ENCODE measurements at places on chromosomes 3 and 15. TPM values are rescaled to one million over a fixed set of nuclear protein-coding genes. Genes with fewer than 3 reads are reported as not detected.

TIMP4 gene
- 0.19 TPM for total RNA-seq

DNA sequence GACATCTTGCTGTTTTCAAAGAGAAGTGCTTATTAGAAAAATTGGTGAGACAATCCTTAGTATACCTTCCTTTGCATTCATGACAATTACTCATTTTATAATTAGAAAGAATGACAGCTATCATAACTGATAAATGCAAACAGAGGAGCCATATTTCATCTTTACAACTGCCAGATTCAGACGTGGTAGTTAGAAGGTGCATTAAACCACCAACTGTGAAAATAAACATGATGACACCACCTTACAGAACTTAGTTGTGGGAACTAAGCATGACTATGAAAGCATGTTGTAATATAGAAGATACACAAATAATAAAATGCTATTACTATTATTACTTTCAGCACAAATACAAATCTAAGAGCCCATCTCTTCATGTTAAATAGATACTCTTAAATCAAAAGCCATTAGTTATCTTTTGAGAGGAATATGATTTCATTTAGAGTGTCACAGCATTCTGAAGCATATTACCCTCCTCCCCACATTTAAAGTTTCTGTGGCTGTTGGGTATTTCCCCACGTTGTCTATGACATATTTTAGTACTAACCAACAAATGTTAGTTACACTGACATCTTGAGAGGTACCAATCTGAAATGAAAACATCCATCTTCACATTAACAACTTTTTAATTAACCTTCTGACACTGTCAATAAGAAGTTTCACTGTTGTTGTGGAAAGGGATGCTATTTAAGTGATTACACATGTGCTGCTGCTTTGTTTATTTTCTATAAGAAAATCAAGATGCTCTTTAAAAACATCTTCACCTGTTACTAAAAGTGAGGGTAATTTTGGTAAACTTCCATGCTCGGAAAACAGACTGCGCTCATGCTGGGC, 163.8 kb downstream of the LSAMP start:
- no peak overlapping the region for H3K27ac ChIP-seq
- no peaks in the 10 kb centered on the region for H3K36me3 ChIP-seq
- H3K4me1 ChIP-seq: no peaks in the 10 kb centered on the region

RNF111 gene
- 32.9 TPM for total RNA-seq

- H3K36me3 ChIP-seq: no peaks in the 10 kb centered on the region
- no peak overlapping the region for H3K27ac ChIP-seq
- H3K4me3 ChIP-seq: no peak overlapping the region
- H3K4me1 ChIP-seq: no peaks in the 10 kb centered on the region
- H3K27me3 ChIP-seq: peaks cover 21% of the 10 kb centered on the region
- DNase-seq: no peak
Observed at GRCh38 chr3:98612996-98613517, 19.6 kb upstream of the CPOX start.

GRIP2 gene
- not detected for total RNA-seq

- H3K27me3 ChIP-seq: no peaks in the 10 kb centered on the region
- peak overlapping the region; percentile 92 for H3K4me3 ChIP-seq
- peaks cover 48% of the 10 kb centered on the region for H3K36me3 ChIP-seq
- peaks cover 63% of the 10 kb centered on the region for H3K4me1 ChIP-seq
- H3K27ac ChIP-seq: peak overlapping the region; percentile 98
Observed at GRCh38 chr15:63191895-63192618, 2.7 kb downstream of the RAB8B start.

- H3K27ac ChIP-seq: peak overlapping the region; percentile 34
- no peak overlapping the region for H3K4me3 ChIP-seq
- no peak for DNase-seq
- H3K27me3 ChIP-seq: peaks cover 6% of the 10 kb centered on the region
- no peaks in the 10 kb centered on the region for H3K36me3 ChIP-seq
Observed at GRCh38 chr15:52252781-52253180, 42.8 kb downstream of the MYO5C start.

- DNase-seq: peak; percentile 89
- no peaks in the 10 kb centered on the region for H3K27me3 ChIP-seq
- H3K27ac ChIP-seq: peak overlapping the region; percentile 86
- peaks cover 43% of the 10 kb centered on the region for H3K4me1 ChIP-seq
- H3K4me3 ChIP-seq: peak overlapping the region; percentile 81
Observed at GRCh38 chr15:94287794-94288246, 56.5 kb downstream of the MCTP2 start.

GRCh38 chr15:51708013-51708412, 26.7 kb downstream of the SCG3 start:
- H3K4me3 ChIP-seq: no peak overlapping the region
- H3K27me3 ChIP-seq: peaks cover 4% of the 10 kb centered on the region
- H3K27ac ChIP-seq: no peak overlapping the region
- DNase-seq: no peak

DNA sequence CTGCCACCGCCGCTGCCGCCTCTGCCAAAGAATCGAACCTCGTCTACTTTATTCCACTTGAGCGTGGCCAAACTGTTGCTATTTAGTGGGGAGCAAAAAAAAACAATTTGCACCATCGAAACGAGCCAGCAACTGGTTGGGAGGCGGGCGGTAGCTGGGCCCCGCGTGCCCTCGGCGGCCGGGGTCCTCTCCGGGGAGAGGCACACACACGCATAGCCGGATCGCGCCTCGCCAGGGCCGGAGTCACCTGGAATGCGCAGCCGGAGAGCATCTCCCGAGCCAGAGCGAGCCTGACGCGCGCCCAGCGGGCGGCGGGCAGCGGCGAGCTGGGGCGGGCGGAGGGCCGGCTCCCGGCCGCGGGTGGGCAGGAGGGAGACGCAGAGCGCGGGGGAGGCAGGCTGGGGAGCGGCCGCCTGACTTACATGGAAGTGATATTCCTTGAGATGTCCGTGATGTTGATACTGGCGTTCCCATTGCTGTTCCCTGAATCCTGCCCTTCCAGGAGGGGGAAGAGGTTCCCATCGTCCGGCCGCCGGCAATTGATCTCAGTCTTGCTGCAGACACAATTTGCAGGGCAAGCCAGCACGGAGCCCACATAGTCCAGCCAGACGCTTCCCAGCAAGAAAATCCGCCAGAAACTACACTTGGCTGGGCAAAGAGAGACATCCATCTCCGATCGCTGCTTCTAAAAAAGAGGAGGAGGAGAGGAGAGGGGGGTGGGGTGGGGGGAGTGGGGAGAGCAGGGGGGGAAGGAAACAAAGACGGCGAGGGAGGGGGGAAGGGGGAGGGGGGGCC, 858 bp downstream of the NTRK3 start:
- no peak for DNase-seq
- no peaks in the 10 kb centered on the region for H3K36me3 ChIP-seq
- H3K4me1 ChIP-seq: peaks cover 11% of the 10 kb centered on the region
- H3K4me3 ChIP-seq: peak overlapping the region; percentile 66
- H3K27me3 ChIP-seq: peaks cover 64% of the 10 kb centered on the region

DNA sequence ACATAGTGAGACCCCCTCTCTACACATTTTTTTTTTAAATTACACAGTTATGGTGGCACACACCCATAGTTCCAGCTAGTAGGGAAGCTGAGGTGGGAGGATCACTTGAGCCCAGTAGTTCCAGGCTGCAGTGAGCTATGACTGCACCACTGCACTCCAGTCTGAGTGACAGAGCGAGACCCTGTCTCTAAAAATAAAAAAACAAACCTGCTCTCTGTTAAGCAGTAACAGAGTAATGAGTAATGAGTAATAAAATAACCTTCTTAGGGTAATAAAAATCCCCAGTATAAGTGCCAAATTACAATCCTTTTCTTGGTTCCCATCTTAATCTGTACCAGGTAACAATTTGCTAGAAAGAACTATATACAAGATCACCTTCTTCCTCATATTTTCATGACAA, 65.9 kb upstream of the PLXND1 start:
- H3K27me3 ChIP-seq: no peaks in the 10 kb centered on the region
- no peak for DNase-seq
- H3K36me3 ChIP-seq: peaks cover 4% of the 10 kb centered on the region
- no peak overlapping the region for H3K4me3 ChIP-seq
- peaks cover 3% of the 10 kb centered on the region for H3K4me1 ChIP-seq

- H3K4me1 ChIP-seq: peaks cover 2% of the 10 kb centered on the region
- H3K27me3 ChIP-seq: peaks cover 25% of the 10 kb centered on the region
- H3K36me3 ChIP-seq: no peaks in the 10 kb centered on the region
- no peak overlapping the region for H3K4me3 ChIP-seq
- DNase-seq: no peak
- H3K27ac ChIP-seq: no peak overlapping the region
Observed at GRCh38 chr3:128547368-128547987, 54.5 kb upstream of the GATA2 start.

- H3K27me3 ChIP-seq: no peaks in the 10 kb centered on the region
- peaks cover 39% of the 10 kb centered on the region for H3K36me3 ChIP-seq
- H3K4me3 ChIP-seq: no peak within 1 kb of the TSS
Observed at GRCh38 chr3:49422379-49423248, at the start of gene AMT. TSS of gene AMT (minus strand) at chr3:49422473. CDS start at chr3:49422450, 23 bp downstream.

DNA sequence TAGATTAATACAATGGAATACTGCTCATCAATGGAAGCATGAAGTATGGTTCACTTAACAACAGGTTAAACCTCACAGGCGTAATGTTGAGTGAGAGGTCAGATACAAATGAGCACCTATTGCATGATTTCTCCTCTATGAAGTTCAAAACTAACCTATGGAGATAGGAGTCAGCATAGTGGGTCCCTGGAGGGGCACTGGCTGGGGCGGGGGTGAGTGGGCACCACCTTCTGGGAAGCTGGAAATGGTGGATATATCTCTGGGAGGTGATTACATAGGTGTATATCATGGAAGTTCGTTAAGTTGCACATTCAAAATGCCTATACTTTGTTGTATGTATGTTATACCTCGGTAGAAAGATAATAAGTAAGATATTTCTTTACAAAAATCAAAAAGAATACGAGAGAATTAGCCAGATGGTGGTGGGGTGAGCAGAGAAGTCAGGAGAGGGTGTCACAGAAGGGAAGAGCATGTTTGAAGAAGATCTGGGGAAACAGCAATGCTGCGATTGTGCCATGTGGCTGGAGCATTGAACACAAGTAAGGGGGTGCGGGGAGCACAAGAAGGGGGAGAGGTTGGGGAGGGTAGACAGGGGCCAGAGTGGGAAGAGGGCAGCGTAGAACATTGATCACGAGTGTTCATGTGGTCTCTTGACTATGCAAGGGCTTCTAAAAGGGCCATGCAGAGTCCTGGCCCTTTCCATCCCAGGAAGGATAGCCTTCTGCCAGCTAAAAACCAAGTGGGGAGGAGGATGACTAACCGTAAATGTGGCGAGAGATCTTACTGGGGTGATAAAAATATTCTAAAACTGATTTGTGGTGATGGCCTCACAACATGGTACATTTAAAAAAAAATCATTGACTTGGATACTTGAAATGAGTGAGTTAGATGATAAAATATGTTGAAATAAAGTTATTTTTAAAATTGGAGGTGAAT, 30.2 kb downstream of the ITGA11 start:
- H3K27me3 ChIP-seq: no peaks in the 10 kb centered on the region
- no peaks in the 10 kb centered on the region for H3K4me1 ChIP-seq
- no peak overlapping the region for H3K4me3 ChIP-seq
- H3K36me3 ChIP-seq: no peaks in the 10 kb centered on the region

P2RY13 gene
- not detected for total RNA-seq

C3orf22 gene
- total RNA-seq: not detected

GRCh38 chr15:90512276-90512675, 17.4 kb upstream of the CRTC3 start:
- DNase-seq: no peak
- no peak overlapping the region for H3K27ac ChIP-seq
- H3K36me3 ChIP-seq: peaks cover 2% of the 10 kb centered on the region

DTX3L gene
- 39.8 TPM for total RNA-seq

KBTBD13 gene
- not detected for total RNA-seq

EPHA3 gene
- total RNA-seq: not detected

DNA sequence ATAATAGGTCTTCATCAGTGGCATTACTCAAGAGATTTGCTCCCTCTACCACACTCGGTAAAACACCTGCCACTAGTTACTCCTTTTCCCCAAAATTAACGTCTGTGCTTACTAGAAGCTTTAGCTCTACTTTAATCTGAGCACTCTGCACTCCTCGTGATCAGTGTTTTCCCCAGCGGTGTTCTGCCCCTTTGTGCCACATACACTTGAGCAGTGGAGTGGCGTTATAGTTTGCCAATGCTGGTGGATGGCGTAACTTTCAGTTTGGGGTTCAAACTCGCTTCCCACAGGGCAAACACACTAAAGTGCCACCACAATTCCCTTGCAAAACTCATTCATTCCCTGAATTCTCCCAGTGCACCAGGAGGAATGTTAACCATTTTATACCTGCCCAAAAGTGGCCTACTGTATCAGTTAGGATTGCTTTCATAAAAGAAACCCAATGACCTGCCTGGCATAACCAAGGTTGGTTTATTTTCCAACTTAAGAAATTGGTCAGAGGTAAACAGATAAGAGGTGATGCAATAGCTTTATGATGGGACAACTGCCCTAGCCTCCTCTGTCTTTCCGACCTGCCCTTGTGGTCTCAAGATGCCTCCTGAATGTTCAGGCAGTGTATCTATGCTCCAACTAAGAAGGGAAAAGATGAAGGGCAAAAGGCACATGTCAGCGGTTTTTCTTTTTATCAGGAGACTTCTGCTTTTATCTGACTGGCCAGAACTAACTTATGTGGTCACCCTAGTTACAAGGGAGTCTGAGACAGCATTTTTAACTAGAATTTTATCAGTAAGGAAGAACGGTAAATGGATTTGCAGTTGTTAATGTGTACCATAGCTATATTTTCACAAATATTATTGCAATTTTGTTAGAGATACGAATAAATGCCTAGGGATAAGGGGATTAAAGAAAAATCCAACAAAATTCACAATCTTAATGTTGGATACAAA, 83.9 kb downstream of the FSIP1 start:
- no peak overlapping the region for H3K27ac ChIP-seq
- H3K36me3 ChIP-seq: no peaks in the 10 kb centered on the region
- no peaks in the 10 kb centered on the region for H3K4me1 ChIP-seq
- peaks cover 26% of the 10 kb centered on the region for H3K27me3 ChIP-seq

- H3K27ac ChIP-seq: peak overlapping the region; percentile 82
- no peaks in the 10 kb centered on the region for H3K27me3 ChIP-seq
- peak overlapping the region; percentile 28 for H3K4me3 ChIP-seq
- H3K4me1 ChIP-seq: peaks cover 60% of the 10 kb centered on the region
- peaks cover 47% of the 10 kb centered on the region for H3K36me3 ChIP-seq
- DNase-seq: no peak
Observed at GRCh38 chr3:152335273-152335672, 66.5 kb downstream of the MBNL1 start.

DNA sequence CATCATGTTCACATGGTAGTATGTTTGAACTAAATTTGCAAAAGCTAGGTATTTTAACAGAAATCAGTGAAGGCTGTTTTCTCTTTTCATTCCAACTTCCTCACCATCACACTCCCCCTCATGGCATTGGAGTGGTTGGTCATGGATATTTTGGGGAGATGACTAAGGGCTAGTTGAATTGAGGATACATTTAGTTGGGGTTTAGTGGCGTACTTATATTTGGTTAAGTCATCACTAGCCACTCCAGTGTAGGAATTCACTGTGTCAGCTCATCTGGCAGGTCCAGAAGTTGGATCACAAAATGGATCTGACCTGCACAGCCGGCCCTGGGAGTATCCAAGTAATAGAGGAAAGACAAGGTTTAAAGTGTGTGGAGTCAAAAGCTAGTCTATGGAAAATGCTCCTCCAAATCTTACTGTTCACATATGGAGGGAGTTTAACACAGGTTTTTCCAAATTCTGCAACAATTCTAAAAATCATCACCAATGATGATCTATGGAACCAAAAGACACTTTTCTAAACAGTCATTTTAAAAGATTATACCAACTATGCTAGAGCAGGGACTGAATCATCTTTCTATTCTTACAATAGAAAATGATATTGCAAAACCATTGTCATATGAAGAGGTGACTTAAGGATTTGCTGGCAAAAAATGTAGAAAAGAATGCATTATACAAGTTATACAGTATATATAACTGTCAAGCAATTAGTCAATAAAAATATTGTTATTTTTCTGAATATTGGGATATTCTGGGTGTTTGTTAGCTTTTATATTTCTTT, 247.8 kb upstream of the PEX5L start:
- H3K27ac ChIP-seq: no peak overlapping the region
- no peaks in the 10 kb centered on the region for H3K36me3 ChIP-seq
- DNase-seq: no peak
- no peaks in the 10 kb centered on the region for H3K4me1 ChIP-seq
- H3K4me3 ChIP-seq: no peak overlapping the region
- no peaks in the 10 kb centered on the region for H3K27me3 ChIP-seq
